Type B pancreatic cell (in vitro differentiated cells): ENCODE measurements at places on chromosomes 13 and 19.

DNA sequence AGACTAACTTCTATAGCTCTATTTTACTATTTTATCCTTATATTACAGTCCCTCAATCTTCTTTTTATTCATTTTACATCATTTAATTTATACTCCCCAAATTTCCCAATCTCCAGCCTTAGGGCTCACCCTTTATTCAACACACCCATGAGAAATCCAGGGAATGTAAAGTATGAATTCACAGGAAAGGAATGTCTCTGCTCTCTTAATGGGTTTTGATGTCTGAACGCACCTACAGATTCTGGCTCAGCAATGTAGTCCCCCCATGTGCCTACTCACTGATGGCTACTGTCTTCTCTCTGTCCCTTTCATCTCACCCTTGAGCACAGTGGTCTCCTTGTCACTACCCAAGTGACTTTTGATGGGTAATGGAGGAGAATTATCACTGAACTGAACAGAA, 32.8 kb downstream of the TNFSF13B start:
- DNase-seq: no peak

GRCh38 chr13:27311518-27312210, 41.0 kb downstream of the RASL11A start:
- no peak for DNase-seq

- DNase-seq: no peak
Measured at GRCh38 chr13:99351772-99352171, 44.6 kb upstream of the GPR183 start.

- DNase-seq: no peak
Measured at GRCh38 chr19:56476651-56477428, at the start of gene ZNF667. Gene ZNF667 (minus strand): TSS chr19:56477345. CDS start chr19:56462370, 14,975 bp downstream.

DNA sequence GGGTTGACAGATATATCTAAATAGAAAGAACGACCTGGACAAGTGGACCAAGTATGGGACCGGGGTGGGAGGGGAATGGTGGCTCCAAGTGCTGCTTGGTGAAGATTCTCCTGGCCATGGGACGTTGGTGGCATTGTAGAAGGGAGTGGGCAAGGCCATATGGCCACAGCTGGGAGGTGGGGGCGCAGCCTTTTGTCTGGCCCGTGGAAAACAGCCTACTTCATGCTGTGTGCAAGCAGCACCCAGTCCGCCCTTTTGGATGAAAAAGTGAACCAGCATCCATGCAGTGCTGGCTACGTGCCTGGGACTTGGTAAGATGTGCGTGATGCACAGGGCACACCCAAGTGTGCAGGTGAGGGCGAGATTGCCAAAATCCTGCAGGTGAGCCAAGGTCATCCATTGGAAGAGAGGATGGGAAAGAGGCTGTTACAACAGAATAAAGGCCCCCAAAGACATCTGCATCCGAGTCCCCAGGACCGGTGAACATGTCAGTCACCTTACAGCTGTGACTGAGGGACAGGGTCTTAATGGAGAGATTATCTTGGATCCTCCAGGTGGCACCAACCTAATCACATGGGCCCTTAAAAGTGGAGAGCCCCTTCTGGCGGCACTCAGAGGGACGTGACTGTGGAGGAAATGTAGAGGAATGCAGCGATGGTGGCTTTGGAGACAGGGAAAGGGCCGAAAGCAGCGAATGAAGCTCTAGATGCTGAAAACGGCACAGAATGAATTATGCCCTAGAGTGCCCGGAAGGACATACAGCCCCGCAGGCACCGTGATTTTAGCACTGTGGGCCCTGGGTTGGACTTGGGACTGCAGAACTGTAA, 40.8 kb downstream of the TEX29 start:
- DNase-seq: no peak

DNA sequence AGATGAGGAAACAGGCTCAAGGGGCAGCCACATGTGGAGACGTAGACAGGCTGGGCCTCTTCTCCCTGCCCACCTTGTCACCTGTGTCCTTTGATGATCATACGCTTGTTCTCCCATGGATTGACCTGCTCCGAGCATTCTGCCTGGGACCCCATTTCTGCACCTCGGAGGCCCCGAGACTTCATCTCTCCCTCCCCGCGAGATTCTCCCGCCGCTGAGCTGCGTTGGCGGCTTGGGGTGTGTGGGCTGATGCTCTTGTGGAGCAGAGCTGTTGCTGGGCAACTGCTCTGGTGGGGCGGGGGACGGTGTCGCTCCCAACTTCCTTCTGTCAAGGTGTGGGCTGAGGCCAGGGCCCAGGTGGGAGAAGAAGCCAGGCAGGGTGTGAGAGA, 22.1 kb downstream of the MAST3 start:
- no peak for DNase-seq

GRCh38 chr19:447816-448560, 12.8 kb downstream of the SHC2 start:
- DNase-seq: no peak

DNA sequence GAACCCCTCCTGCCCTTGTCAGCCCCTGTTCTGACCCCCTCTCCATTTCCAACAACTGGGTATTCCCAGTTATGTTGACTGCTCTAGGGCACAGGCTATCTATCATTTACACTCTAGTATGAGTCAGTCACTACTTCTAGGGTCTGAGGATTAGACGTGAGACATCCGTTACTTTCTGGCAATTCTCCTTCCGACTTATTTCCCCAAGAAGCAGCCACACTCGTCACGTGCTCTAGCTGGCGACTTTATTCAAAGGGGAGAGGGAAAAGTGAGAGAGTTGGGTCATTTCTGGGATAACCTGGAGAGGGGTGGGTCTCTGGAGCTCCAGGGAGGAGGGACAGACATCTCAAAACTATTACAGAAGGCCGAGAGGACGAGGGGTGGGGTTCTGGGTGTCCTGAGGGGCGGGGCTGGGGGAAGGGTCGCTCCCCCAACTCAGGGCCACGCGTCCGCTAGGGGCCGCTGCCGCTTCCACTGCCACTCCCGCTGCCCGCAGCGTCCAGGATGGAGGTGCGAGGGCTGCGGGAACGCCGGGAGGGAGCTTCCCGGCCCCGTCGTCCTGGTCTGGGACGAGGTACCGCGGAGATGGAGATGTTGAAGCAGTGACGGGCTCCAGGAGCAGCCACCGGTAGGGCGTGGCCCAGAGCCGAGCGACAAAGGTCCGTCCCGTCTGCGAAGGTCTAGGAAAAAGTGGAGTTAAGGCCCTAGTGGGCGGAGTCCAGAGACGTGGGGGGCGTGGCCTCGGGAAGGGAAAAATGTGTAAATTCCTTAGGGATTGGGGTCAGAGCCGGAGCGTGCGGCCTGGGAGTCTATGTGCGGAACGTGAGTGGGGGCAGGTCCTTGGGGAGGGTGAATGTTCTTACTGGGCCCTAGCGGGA, 8.9 kb downstream of the RTBDN start:
- DNase-seq: no peak

- no peak for DNase-seq
Measured at GRCh38 chr13:97387485-97387839, 46.5 kb upstream of the RAP2A start.

DNA sequence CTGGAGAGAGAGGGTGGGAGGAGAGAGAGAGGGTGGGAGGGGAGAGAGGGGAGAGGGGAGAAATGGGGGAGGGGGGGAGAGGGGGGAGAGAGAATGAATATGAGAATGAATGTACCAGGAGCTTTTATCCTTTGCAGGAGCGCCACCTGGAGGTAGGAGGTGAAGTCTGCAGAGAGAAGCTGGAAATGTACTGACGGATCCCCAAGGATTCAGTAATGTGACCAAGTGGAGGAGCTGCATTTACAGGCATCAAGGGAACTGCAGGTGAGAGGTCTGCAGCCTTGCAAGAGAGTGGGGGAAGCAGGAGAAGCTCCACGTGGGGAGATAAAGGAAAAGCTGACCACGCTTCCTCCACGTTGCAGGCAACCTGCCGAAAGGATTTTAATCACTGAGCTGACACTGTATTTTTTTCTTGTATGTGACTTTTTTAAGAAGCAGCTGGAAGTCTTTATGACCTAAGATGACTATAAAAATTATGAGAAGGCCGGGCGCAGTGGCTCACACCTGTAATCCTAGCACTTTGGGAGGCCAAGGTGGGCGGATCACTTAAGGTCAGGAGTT, 33.7 kb downstream of the VSTM1 start:
- DNase-seq: no peak
